Stimulated activated CD4-positive, alpha-beta T cell treated with anti-CD3 and anti-CD28 coated beads, Interleukin-4, amount 100 ng/mL, for 48 hours (primary cell): ENCODE measurements at places on chromosomes 6 and 20.

DNA sequence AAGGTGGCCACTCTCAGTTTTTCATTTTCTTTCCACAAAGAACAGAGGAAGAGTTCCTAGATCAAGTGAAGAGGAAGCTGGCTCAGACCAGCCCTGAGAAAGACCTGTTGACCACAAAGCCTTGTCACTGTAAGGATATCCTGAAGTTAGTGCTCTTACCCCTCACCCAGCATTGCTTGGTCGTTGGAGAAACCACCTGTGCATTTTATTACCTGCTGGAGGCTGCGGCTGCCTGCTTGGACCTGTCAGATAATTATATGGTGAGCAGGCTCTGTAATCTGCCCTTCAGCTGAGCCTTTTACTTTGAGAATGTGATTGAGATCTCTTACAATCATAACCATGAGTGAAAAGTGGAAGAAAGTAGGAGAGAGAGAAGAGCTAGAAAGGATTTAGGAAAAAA, 21.9 kb downstream of the TREML1 start:
- DNase-seq, result no peak

DNA sequence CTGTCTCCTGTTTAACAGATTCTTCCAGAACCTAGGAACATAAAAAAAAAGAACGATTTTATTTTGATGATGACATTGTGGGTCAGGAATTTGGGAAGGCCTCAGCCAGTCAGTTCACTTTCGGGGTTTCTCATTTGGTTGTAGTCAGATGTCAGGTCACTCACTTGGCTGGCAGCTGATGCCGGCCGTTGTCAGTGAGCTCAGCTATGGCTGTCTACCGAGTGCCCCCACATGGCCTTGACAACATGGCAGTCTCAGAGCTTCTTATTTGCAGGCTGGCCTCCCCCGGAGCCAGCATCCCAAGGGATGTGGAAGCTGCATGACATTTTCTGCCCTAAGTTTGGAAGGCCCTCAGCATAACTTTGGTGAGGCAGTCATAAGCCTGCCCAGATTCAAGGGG, 11.5 kb downstream of the RNF217 start:
- no peak for DNase-seq

GRCh38 chr20:2892376-2892775, 19.1 kb downstream of the PTPRA start:
- no peak for DNase-seq

DNA sequence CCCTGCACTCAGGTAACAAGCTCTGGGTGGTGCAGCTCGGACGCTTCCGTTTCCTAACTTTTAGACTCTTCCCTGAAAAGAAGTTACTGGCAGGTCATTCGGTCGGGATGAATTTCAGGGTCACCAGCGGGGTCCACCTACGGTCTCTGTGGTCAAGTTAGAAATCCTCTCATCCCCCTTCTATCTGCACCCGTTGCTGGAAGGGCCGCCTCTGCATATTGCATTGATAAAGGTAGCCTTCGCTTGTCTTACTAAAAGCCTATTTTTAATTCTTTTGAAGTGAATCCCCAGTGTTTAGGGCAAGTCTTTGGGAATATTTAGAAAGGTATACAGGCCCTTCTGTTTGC, 47.3 kb downstream of the LRRN4 start:
- no peak for DNase-seq

GRCh38 chr6:31441365-31442267, 38.2 kb downstream of the MICA start:
- DNase-seq, result no peak

DNA sequence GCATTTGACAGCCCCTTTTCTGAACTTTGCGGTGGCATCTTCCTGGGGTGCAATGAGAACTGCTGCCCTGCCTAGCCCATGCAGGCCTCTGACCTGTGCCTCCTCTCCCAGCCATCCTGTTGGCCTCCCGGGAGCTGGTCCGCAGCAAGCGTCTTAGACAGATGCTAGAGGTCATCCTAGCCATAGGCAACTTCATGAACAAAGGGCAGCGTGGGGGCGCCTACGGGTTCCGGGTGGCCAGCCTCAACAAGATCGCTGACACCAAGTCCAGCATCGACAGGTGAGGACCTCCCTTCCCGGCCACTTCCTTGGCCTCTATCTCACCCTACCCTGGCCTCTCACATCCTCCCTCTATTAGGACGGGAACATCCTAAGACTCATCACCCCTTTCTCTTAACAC, 37.6 kb downstream of the MOCS1 start:
- no peak for DNase-seq

DNA sequence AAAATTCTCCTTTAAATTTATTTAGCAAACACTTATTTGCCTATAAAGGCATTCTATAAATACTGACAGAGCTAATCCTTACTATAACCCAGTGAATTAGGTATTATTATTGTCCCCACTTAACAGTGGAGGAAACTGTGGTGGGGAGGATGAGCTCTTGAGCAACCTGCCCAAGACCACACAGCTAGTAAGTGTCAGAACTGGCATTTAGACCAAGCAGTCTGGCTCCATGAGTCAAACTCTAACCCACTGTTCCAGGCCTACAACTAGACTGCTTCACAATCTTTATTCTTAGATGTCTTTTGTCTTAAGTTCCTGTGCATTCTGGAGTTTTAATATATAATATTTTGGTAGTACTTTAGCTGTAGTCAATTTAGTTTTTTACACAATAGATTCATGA, 530.8 kb downstream of the BCKDHB start:
- no peak for DNase-seq

DNA sequence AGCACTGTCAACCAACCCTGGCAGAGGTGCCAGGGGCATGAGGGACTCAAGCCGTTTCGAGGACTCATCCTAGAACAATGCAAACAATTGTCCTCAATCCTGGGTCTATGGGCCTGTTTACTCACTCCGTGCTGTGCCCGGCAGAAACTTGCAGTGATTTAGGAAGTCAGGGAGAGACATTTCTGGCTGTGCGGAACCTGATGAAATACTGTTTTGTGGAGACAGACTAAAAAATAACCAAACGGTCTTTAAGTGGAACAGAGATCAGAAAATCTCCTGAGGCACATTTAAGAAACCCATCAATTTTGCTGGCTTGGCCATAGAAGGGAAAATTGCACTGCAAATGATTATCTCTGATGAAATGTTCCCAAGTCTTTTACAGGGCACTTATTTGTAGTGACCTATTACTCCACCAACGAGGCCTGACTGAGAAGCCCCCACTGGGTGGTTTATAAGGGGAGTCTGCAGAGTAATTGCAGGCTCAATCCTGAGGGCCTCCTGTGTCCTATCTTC, 79.8 kb upstream of the KCNK16 start:
- no peak for DNase-seq

DNA sequence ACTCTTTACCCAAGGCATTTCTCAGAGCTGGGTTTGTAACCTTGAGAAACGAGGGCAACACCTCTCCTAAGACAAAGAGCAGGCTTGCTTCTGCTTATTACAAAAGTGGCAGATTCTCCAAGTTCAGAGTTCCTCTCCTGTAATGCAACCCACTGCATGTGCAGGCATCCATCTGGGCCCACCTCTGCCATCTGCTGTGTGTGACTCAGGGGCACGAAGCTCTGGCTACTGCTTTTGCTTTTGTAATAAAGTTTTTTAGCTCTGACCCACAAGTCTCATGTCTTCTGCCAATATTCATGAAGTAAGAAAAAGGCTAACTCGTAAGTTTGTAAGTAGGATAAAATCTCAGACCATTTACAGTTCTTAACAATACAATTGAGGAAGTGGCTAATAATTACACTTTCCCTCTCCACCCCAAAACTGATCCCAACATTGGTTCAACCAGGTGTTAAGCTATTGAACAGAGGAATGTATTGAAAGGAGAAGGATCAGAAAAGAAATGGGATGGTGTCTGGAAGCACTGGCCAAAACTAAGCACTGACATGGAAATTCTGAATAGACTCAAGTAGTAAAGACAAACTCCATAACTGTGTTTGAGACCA, 51.7 kb upstream of the SMLR1 start:
- DNase-seq, result no peak

DNA sequence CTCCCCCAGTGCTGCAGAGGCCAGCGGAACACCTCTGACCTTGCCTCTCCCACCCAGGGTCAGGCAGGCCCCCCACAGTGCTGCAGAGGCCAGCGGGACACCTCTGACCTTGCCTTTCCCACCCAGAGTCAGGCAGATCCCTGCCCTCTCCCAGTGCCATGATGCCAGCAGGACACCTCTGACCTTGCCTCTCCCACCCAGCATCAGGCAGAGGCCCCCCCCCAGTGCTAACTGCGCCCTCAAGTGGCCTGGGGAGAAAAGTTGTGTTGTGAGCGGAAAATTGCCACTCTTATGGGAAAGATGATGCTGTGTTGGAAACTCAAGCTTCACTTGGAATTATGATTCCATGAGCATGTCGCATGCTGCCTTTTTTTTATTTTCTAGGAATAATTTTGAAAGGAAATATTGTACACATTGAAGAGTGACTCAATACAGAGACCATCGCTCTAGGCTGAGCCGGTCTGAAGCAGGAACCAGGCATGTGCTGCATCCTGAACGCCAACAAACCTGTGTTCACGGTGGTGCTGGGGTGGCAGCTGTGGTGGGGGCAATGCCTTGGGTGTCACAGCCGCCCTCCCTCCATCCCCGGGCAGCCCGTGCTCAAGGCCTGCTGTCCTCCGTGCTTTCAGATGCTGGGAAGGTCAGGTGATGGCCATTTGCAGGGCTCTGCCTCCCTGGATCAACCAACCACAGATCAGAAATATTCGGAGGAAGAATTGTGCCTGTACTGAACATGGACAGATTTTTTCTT, 98.6 kb downstream of the CDH4 start:
- DNase-seq, result no peak
